ENCODE measurements at places on chromosomes 1 and 21.

- DNase-seq = no peak
These were observed 76.2 kb downstream of the NFIA start for GRCh38 chr1:61158591-61158990.

GRCh38 chr1:165174491-165174890, 182.0 kb downstream of the LMX1A start:
- no peak for DNase-seq

- no peak for DNase-seq
These were observed 14.7 kb downstream of the INTS3 start for GRCh38 chr1:153742411-153743142.

DNA sequence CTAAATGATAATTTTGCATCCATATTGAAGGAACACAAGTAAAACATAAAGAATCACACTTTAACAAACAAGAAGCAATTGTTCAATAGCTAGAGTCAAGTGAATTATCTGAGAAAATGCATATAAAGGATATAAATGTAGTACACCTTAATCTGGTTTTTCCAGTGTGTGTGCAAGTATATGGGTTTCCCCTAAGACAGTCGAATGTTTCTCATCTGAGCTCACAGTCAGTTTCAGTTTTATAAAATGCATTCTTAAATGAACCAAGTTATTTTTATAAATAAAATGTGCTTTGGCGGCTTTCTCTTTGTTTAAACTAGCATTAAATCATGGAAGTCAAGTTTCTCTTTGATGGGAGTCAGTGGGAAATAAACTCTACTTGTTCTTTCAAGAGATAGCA, 125.9 kb downstream of the PTPRC start:
- no peak for DNase-seq

DNA sequence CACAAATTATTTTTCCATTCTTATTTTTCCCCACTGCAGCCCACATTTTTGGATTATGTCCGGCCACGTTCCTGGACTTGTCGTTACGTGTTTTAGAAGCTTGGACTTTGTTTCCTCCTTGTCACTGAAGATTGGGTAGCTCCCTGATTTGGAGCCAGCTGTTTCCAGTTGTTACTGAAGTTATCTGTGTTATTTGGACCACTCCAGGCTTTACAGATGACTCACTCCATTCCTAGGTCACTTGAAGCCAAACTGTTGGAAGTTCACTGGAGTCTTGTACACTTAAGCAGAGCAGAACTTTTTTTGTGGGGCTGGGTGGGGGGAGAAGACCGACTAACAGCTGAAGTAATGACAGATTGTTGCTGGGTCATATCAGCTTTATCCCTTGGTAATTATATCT, 12.2 kb upstream of the AXDND1 start:
- DNase-seq = no peak

DNA sequence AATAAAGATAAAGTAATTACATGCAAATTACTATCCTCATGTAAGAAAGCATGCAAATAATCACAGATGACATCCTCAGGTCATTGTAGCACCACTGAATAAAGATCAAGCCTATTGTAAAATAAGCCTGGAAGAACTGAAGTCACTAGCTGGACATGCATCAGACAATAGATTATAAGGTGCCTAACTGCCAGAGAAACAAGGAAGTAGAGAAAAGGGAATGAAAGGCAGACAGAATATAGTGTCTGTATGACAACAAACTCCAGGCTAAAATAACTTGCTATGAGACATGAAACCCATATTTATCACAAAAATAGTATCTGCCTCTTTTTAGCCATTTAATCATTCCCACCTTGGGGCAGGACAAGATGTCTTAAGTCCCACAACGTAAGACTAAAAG, 108.7 kb downstream of the ENAH start:
- DNase-seq = no peak

DNA sequence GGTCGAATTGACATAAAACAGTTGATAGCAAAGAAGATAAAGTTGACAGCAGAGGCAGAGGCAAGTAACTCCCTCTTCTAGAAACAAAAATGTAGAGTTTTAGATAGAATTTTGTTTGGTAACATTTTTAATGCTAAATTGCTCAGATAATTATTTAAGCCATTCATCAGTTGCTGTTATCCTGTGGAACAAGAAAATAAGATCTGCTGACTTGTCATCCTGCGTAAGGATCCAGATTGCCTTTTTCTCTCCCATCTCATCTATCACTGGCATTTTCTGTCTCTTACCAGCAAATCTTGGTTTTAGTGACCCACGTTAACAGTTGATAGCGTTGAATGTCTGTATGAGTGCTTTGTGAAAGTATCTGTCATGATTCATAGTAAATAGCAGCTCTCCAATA, 29.8 kb downstream of the SOAT1 start:
- no peak for DNase-seq

- no peak for DNase-seq
These were observed 108.4 kb downstream of the GREM2 start for GRCh38 chr1:240503558-240503957.

DNA sequence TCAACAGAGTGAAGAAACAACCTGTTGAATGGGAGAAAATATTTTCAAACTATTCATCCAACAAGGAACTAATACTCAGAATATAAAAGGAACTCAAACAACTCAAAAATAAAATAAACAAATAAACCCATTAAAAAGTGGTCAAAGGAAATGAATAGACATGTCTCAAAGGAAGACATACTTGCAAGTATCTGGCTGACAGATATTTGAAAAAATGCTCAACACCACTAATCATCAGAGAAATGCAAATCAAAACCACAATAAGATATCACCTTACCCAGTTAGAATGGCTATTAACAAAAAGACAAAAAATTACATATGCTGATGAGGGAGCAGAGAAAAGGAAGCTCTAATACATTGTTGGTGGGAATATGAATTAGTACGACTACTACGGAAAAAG, 38.2 kb downstream of the TNFSF4 start:
- DNase-seq = no peak

DNA sequence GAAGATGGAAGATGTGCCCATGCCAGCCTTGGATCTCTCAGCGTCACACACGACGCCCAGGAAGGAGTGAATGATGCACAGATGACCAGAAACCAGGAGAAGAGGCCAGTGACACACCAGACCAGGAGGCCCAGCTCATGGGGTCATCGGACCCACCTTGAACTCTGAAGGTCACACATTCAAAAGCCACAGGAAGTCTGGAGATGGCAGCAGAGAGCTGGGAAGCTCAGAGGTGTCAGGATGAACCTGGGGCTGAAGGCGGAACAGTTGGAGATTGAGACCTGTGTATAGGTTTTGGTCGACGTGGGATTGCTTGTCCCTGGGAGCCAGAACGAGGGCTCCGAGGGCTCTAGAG, 43.6 kb downstream of the SLC19A1 start:
- no peak for DNase-seq

GRCh38 chr1:238176441-238176840, 285.7 kb upstream of the ZP4 start:
- DNase-seq = no peak

GRCh38 chr1:203206129-203206687, 19.7 kb upstream of the CHI3L1 start:
- no peak for DNase-seq

GRCh38 chr1:162220009-162220539, 150.6 kb downstream of the NOS1AP start:
- DNase-seq = no peak

- peak; percentile 40 for DNase-seq
These were observed 932 bp downstream of the SLC30A1 start for GRCh38 chr1:211577819-211578639.

DNA sequence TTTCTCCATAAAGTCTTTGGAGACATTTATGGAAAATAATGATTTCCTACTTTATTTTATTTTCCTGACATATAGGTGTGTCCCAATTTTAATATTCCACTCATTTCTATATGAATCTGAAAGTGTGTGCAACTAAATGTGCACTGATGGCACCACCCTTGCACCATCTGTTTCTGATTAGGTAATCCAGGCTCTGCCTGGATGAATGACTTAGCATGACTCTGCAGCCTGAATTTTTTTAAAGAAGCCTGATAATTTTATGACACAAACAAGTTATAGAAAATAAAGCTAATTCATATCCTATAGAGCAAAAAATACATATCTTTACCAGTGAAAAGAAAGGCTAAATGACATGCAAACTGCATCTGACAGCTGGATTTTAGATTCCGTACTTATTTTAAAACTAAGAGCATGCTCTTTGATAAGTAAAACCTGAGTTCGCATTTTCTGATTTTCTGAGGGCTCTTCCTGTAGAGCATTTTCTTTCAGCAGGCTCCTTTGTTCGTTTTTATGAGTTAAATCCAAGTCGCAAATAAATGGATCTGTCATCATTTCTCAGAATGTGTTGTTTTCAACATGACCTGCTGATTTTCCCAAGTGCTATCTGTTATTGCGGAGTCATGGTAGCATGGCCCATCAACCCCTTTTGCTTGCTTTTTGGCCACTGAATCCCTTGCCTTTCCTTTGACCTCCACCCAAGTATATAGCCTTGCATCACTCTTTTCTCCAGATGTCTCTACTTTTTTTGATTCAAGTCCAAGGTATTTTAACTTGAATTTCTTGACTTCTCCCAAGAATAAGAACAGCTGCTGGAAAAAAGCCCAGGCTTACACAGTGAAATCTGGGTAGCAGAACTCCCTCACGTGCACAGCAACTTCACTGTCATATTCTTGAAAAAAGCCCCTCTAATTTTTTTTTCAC, 52.8 kb upstream of the LYPLAL1 start:
- no peak for DNase-seq

DNA sequence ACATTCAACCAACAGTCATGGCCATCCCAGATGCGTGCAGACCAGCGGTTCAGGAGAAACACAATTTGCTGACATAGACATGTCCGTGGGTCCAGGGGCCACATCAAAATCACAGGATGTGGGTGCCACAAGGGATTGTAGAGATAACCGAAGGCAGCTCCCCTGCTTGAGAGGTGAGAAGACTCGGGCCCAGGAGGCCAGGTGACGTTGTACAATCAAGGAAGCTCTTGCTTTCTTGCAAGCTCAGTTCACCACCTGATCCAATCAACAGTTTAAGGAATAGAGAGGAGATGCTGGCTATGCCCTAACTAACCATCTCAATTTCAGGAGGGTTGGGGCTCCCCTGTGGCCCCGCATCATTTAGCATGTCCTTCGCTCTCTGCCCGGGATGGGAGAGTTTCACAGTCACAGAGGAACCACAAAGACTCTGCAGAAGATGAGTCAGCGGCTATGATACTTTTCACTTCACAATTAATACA, 19.5 kb downstream of the UBASH3A start:
- no peak for DNase-seq

- DNase-seq = no peak
These were observed 25.0 kb downstream of the MTOR start for GRCh38 chr1:11237356-11237755.

GRCh38 chr1:205536759-205537361, 32.4 kb downstream of the CDK18 start:
- no peak for DNase-seq

DNA sequence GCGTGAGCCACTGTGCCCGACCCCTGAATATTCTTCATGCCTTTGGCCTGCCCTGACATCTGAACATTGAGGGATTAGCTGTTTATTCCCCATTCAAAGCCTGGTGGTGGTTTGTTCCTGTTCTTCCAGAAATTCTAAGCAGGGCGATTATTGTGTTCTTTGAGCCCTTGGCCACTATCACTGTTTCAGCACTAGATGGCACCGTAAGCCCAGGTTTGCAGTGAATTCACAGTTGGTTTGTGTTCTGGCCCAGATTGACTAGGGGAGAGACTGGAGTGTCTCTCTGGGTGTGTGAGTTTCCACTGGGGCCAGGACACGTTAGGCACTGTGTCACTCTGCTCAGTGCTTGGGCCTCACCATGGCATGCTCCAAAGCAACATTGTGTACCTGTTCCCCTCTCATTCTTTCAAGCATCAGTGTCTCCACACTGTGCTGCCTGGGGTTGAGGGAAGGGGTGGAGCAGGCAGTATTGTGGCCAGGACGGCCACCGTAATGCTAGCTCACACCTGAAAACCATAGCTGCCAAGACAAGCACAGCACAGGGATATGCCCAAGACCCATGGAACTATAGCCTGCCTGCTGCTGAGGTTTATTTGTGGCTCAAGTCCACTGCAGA, 52.7 kb downstream of the PKN2 start:
- DNase-seq = no peak

- DNase-seq = no peak
These were observed 20.9 kb downstream of the PTPRU start for GRCh38 chr1:29256979-29257804.

DNA sequence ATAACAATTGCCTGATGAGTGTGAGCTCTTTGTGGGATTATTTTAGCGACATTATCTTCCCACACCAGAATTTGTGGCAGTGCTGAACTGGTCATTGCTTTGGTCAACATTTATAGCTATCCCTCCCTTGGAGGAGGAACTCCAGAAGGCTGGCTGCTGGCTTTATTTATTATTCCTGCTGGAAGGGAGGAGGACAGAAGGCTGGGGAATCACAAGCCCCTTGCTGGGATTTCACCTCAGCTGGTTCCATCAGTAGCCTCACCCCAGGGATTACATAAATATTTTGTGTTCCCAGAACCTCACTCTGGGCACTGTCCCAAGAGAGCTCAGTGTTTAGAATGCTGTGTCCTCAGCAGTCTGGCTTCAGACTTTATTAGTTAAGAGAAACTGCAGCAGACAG, 102.8 kb upstream of the C1orf21 start:
- DNase-seq = no peak

- no peak for DNase-seq
These were observed 6.5 kb downstream of the ZNF644 start for GRCh38 chr1:91015358-91015780.

DNA sequence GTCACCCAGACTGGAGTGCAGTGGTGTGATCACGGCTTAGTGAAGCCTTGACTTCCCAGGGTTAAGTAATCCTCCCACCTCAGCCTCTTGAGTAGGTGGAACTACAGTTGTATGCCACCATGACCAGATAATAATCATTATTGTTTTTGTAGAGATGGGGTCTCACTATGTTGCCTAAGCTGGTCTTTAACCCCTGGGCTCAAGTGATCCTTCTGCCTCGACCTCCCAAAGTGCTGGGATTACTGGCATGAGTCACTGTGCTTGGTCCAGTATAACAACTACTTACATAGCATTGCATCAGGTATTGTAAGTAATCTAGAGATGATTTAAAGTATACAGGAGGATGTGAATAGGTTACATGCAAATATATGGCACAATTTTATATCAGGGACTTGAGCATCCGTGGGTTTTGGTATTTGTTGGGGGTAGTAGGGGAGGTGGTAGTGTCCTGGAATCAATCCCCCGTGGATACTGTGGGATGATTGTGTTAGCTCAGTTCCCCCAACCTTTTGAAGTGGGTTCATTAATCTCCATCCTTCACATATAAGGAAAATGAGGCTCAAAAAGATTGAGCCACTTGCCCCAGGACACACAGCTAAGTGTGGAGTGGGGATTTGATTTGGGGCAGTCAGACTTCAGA, 61.4 kb upstream of the CNIH3 start:
- DNase-seq = no peak

GRCh38 chr1:183238071-183238470, 52.0 kb downstream of the LAMC2 start:
- no peak for DNase-seq
